ENCODE measurements at places on chromosomes 12 and 14.

GRCh38 chr12:102421802-102422583 lies 58.4 kb downstream of the IGF1 start:
- DNase-seq: no peak

- no peak for DNase-seq
Observed at GRCh38 chr14:69664865-69665526, 53.6 kb downstream of the SUSD6 start.

- DNase-seq: no peak
Observed at GRCh38 chr12:65331456-65331855, 53.0 kb downstream of the MSRB3 start.

GRCh38 chr12:77772676-77773298 lies 57.9 kb upstream of the NAV3 start:
- no peak for DNase-seq

- DNase-seq: no peak
Observed at GRCh38 chr14:27371209-27371608, 773.4 kb upstream of the NOVA1 start.

DNA sequence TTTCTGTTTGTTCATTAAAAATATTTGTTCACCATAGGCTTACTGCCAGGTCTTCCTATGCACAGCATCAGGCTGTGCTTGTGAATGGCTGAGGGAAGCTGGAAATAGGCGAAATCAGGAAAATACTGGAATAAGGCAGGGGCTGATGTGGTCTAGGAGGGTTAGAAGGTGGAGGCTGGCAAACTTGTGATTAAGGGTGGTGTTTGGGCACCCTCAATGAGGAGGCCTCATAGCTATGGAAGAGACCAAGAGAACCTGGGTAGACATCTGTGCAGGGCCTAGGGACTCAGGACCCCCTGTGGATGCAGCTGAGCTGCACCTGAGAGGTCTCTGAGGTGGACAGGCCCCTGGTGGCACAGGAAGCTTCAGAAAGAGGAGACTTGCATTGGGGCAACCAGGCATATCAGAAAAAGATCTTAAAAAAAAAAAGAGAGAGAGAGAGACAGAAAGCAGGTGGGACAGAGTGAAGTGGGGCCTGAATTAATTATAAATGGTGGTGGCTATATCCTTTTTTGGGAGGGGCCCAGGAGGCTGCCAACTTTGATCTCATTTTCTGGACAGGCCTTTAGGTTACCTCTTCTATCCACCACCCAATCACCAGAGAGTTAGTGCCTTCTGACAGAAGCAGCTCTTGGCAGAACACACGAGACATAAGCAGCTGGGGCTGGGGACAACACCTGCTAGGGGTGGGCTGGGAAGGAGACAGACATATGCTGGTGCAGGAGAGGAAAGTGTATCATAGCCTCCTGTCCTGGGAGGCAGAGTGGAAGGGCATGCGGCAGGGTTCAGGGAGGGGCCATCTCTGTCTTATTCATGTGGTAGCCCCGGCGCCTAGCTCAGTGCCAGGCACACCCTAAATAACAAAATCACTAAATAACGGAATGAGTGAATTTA lies 46.7 kb upstream of the ATP23 start:
- no peak for DNase-seq

DNA sequence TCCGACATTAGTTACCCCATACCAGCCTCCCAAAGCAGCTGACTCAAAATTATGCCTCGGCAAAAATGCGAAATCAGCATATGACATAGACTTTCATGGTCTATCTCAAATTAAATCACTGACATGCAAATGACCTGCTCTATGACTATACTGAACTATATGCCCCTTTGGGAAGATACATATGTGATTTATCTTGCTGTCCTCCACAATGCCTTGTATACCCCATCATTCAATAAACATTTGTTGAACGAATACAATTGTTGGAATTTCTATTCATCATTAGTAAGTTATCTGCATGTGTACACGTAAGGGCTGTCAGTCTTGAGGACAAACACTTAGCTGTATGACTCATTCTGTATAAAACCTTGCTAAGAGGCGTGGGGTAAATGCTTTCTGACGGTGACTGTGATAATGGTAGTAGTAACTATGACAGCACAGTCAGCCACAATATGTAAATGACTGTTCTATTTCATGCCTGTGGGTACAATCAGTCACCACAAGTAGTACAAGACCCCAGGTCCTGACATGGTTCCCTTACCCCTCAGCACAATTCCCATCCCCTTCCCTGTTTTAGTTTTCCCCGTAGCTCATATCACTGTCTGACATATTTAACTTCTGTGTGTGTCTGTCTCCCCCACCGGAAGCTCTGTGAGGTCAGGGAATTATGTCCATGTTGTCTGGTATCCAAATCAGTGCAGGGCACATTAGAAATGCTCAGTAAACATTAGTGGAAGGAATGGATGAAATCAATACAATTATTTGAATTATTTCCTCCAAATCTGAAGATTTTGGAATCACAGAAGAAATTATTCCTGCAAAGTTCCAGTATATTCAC lies 42.8 kb downstream of the STXBP6 start:
- DNase-seq: peak; percentile 99

- DNase-seq: no peak
Observed at GRCh38 chr12:50477241-50477832, 27.4 kb upstream of the DIP2B start.

GRCh38 chr14:34857689-34858449 lies 17.3 kb downstream of the BAZ1A start:
- DNase-seq: no peak

GRCh38 chr14:105075379-105076295 lies 10.4 kb upstream of the GPR132 start:
- DNase-seq: no peak

DNA sequence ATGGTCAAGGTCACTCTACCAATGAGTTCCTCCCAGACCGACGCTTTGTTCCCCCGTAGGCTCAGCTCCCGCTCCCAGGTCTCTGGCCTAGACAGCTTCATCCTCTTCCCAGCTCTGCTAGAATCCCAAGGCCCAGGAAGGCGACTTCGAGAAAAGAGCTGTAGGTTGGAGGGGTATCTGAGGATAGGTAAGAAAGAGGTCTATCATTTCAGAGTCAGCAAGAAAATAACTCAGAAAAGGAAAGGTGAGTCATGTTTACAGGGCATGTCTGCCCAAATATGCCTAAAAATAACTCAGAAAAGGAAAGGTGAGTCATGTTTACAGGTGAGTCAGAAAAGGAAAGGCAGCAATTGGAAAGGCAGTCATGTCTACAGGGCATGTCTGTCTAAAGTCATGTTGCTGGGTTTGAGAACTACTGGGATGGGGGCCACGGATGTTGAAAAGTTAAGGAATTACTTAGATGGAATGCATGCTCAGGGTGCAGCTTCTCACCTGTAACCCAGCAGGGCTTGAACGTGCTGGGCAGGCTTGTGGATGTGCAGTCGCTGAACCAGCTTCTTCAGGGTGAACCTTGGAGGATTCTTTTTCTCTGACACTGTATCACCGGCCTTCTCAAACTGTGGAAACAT lies 12.2 kb downstream of the TEP1 start:
- peak; percentile 7 for DNase-seq

GRCh38 chr12:110913119-110914056 lies 7.0 kb downstream of the MYL2 start:
- no peak for DNase-seq

DNA sequence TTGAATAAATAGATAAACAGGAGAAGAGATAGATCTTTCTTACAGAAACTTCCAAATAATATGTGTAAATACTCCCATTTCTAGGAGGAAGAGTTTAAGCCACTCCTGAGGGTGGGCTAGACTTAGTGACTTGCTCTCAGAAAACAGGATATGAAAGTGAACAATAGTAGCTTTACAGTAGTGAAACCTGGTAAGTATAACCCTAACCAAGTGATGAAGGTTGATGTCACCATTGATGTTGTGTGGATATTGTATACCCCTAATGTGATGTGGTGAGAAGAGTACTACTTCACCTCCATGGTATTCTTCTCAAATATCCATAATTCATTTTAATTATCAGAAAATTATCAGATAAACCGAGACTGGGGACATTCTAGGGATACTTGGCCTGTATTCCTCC lies 20.9 kb downstream of the AKAP6 start:
- DNase-seq: no peak

- DNase-seq: no peak
Observed at GRCh38 chr14:77885367-77885766, 85.5 kb downstream of the ADCK1 start.

- no peak for DNase-seq
Observed at GRCh38 chr14:32443890-32444661, 115.0 kb downstream of the AKAP6 start.

- DNase-seq: no peak
Observed at GRCh38 chr12:81692008-81692407, 67.1 kb downstream of the PPFIA2 start.

DNA sequence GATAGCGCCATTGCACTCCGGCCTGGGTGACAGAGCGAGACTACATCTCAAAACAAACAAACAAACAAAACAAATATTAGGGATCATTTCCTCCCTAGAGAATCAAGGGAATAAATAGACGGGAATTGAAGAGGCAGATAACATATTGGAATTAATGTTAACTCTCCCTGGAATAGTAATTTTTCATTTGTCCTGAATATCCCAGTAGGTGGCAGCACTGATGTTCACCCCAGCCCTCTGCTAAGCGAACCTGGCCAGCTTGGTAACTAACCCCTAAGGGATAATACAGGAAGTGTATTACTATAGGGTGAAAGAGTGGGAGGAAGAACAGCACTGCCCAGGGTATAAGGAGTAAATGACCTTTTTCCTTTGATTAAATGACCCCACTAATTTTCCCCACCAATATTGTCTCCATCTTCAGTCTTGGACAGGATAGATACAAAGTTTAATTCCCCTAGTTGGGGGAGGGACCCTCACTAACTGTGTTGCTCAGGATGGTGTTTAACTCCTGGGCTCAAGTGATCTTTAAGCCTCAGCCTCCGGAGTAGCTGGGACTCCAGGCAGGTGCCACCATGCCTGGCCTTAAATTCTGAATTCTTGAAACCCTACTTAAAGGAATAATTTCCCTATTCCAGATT lies 40.5 kb downstream of the SLC2A14 start:
- DNase-seq: peak; percentile 43

GRCh38 chr14:72787841-72788240 lies 106.1 kb downstream of the DPF3 start:
- DNase-seq: no peak

DNA sequence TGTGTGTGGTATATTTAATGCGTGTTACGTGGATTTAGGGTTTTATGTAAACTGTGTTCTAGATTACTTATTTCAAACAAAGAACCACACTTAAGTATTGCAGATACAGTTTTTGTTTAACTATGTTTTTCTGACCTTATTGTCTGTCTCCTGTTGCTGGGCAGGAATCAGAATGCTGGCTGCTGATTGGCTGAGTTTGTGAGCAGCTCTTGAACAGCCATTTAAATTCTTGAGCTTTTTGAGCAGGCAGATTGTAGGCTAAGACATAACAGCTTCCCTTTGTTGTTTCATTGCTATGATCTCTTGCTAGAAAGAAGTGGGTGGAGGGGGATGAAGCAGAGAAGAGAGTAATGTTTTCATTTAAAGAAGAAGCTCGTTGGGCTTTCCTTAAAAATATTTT lies 52.2 kb downstream of the ATF7IP start:
- DNase-seq: peak; percentile 90

DNA sequence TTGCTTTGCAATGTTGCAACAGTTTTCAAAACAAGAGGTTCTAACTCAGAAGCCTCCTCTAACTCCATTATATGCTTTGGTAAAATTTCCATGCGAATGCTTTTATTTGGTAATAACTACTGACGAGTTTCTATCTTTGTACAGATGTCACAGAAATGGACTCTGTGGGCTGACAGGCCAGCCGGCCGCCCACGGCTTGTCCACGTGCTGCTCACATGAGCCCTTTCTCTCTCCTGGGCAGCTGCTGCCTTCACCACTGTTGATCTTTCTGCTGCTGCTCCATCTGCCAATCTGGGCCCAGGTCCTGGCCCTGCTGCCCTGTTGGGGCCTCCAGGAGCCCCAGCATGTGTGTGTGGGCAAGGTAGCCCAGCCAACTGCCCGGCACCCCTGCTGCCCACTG lies 168.2 kb upstream of the TMEM132C start:
- DNase-seq: no peak

DNA sequence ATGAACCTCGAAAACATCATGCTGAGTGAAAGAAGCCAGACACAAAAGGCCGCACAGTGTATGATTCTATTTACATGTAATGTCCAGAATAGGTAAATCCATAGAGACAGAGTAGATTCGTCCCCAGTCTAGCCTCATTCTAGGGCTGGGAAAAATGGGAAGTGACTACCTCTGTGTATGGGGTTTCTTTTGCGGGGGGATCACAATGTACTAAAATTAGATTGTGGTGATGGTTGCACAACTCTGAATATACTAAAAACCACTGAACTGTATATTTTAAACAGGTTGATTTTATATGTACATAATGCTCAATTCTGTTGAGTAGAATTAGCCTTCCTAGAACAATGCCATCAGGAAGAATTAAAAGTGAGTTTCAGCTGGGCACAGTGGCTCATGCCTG lies 6.3 kb upstream of the RILPL2 start:
- DNase-seq: no peak

DNA sequence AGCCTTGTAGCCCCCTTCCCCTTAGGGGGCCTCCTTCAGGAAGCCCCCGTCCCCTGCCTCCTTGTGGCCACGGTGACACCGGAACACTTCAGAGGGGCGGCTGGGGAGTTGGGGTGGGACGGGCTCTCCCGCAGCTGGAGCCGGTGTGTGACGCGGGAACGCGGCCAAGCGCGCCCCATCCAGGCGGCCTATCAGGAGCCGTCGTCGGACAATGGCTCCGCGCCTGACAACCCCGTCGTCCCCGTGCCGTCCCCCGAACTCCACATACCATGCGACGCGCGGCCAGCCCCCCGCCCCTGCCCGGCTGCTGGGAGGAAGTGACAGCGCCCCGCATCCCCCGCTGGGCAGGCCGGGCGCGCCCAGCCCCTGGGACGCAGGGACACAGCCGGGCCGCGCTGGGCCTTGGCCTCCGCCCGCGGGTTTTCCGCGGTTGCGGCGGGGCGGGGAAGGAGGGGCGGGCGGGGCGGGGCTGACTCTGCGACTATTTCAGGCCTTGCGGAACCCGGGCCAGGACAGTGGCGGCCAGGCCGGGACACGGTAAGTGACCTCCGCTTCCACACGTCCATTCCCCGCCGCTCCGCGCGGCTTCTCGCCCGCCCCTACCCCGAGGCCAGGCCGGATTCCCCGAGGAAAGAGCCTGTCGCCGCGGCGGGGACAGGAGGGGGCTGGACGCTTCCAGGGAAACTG lies at the start of gene TNFAIP2:
Gene TNFAIP2 (plus strand): TSS at position 515 of the 687 bp plus-strand sequence. CDS start 2,997 bp downstream, outside the sequence.
- DNase-seq: no peak

DNA sequence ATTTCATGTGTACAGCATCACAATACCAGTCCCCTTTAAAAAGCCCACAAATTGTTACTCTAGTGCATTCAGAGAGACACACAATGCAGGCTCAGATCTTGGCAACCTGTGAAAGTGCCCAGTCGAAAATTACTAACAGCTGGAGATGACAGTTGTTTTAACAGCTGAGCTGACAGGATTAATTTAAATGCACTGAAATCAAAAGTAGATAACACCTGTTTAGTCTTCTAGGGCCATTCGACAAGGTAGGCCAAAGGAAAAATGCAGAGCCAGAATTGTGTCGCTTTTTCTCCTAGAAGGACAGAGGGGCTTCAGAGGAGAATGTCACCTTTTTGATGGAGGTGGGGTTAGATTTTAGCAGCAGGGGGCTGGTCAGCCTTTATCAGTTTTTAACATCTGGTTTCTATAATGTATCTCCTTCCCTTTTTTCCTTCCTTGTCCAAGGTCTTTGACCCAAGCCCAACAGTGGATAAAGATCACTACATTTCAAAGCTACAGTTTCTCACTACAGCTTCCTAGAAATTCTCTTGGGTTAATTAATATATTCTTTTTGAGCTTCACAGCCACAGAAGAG lies 139.1 kb downstream of the SOX5 start:
- DNase-seq: no peak

- DNase-seq: no peak
Observed at GRCh38 chr12:32400866-32401265, 1.5 kb downstream of the FGD4 start.

GRCh38 chr14:104895207-104895785 lies 29.4 kb upstream of the PLD4 start:
- no peak for DNase-seq

All from astrocyte (in vitro differentiated cells and primary cell).